Stimulated activated CD4-positive, alpha-beta T cell treated with anti-CD3 and anti-CD28 coated beads, Interleukin-1b, Interleukin-23, amount 100 ng/mL, for 48 hours (primary cell): ENCODE measurements at places on chromosomes 7 and 10.

GRCh38 chr10:71439670-71440425 is 43.1 kb downstream of the CDH23 start:
- DNase-seq: no peak

DNA sequence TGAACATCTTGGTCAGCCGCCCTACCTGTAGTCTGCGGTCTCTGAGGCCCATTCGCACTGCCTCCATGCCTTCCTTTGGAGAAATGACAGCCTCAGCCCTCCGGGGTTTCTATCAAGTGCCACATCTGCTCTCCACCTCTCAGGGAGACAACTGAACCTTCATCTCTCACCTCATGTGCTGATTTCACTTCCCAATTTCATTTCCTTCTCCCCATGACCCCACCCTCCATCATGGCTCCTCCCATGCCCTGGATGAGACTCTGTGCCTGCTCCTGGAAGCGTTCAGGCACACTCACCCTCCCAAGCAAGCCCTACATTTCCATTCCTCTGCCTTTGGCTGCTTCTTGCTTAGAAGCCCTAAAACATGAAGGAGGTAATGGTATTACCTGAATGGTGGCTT is 7.8 kb upstream of the SCD start:
- no peak for DNase-seq

GRCh38 chr7:2720024-2720423 is 32.0 kb downstream of the AMZ1 start:
- peak; percentile 32 for DNase-seq

DNA sequence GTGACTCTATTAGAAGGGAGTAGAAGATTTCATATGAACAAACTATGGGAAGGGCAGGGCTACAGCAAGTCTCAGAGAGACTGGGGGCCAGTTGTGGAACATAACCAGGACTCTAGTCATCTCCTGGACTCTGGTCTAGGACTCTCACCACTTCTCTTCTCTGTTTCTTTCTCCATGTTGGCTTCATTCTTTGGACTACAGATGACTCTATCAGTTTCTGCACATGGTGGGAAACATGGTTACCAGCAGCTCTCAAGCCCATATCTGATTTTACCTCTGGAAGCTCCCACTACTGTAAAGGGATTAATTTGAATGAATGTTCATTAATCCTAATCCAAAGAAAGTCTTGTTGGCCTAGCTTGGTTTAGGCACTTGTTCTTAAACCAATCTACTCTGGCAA is 84.7 kb downstream of the LRGUK start:
- no peak for DNase-seq

- no peak for DNase-seq
Observed at GRCh38 chr10:51861731-51862130, 162.3 kb upstream of the CSTF2T start.
